Stimulated activated CD4-positive, alpha-beta T cell treated with anti-CD3 and anti-CD28 coated beads, Interleukin-4, amount 100 ng/mL, for 4 hours (primary cell): ENCODE measurements at places on chromosomes 7 and 10.
A peak's percentile ranks its signal among the peaks of the same experiment; 100 is the strongest.

DNA sequence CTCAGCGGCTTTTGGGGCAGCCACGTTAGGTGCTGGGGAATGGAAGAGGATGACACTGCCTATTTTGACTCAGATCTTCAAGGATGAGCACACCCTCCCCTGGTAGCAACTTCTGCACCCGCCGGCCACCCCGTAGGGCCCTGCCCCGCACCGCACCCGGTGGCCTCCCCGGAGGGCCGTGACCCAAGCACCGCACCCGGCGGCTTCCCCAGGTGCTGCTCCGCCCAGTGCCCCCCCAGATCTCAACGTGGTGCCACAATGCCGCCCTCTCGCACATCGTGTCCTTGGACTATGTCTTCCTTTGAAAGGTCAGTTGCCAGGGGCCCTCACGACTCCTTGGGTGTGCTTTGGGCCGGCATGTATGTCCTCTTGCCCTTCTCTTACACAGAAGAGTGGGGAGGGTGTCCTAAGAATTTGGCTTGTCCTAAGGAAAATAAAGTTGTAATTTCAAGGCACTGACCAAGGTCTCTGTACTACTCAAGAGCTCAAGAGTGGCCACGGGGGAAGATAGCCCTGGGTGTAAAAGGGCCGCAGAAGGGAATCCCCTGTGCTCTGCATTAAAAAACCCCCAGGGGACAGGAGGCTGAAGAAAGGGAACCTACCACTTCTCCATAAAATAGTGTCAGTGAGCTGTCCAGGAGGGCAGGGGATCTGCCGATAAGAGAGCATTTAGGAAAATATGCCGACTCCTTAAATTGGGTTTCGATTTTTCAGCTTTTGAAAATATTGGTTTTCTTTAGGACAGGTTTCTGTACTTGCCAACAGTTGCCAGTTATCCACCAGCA lies 1.6 kb upstream of the LANCL2 start:
- DNase-seq, result no peak

GRCh38 chr10:45034301-45034700 lies 33.6 kb downstream of the ZNF22 start:
- DNase-seq, result no peak

- no peak for DNase-seq
Measured at GRCh38 chr10:24469993-24470392, 253.7 kb downstream of the ARHGAP21 start.

DNA sequence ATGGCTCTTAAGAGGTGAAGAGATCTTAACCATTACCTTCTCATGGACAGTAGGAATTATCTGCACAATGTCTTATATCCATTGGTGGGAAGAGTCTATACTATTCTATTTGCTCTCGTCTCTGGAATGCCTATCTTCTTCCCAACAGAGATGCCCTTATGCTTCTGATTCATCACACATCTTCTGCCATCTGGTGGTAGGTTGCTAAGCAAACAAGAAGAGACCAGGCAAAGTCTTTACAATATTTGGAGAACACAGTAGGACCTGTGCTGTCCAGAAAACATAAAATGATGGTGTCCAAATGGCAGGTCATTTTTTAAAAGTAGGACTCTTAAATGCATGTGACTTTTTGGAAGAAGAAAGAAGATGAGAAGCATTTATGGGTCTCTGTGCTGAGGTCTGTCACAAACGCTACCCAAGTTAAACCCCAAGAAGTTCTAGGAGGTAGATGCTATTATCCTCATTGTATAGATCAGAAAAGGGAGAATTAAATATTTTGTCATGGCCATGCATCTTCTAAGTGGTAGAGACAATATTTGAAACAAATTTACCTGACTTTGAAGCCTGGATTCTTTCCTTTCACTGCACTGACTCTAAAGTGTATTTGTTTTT lies 67.8 kb upstream of the NXPH1 start:
- no peak for DNase-seq

DNA sequence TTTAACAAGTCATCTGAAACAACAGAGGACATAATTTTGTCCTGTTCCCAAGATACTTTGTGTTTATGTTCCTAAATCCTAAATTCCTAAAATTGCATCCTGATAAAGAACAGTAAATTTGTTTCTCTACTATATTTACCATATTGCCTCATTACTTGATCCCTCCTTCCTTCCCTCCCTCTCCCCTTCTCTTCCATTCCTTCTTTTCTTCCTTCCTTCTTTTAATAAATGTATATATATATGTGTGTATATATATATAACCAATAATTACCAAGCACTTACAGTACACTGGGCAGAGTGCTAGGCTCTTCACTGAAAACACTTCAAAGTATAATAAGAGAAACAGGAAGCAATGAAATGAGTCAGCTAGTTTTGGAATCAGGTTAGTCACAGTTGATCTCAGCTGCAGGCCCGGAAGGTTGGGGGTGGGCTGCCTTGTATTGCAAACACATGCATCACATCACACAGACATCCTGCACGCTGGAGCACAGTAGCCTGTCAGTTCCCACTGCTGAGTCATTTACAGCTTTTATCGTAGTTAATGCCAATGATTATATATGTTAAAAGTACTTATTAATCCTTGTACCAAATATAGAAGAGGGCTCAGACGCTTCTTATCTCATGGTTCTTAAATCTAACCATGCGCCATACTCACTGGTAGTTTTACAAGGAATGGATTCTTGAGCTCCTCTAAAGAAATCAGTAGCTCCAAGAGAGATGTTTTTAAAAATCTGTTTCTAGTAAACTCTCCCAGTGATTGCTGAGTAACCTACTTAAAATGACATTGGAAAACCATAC lies 551.7 kb downstream of the GRM8 start:
- peak; percentile 40 for DNase-seq

DNA sequence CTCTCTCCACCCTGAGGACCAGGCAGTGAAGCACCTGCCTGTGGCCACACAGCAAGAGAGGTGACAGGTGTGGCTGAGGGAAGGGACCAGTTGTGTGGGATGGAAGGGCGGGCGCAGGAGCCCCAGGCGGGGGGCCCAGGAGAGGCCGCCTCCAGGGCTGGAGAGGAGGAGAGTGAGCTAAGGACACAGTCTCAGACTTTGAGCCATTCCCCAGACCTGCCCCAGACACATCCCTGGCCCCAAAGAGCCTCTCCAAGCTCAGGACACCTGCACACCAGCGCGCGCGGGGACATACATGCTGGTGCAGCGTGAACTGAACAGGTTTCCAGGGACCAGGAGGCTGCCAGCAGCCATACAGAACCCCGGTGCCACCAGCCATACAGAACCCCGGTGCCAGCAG lies 237.3 kb downstream of the MAD1L1 start:
- DNase-seq, result no peak

- no peak for DNase-seq
Measured at GRCh38 chr7:98024075-98024474, 34.1 kb upstream of the OCM2 start.

DNA sequence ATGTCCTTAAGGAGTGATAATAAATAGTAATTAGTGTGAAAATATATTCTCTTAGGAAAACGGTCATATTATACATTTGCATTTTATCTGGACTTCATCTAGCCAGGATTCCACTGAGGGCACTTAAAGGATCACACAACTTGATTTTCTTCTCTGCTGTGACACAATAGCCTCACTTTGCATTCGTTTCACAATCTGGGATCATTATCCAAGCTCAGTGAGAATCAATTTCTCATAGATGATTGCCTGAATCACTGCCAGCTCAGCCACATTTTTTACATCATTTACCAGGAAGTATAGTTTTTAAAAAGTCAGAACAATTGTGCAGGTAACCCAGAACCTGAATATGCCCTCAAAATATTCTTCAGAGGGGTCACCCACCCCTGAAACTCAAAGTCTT lies 68.9 kb downstream of the PTPRZ1 start:
- no peak for DNase-seq

DNA sequence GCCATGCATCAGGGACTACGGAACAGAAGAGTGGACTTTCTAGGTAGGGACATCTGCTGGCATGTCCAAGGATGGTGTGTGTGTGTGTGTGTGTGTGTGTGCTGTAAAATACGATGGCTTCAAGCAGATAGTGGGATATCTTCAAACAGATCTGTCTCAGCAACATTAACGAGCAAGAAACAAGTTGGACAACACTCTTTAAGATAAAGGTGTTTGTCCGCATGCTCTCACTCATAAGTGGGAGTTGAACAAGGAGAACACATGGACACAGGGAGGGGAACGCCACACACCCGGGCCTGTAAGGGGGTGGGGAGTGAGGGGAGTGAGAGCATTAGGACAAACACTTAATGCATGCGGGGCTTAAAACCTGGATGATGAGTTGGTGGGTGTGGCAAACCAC lies 89.8 kb upstream of the AKR1E2 start:
- no peak for DNase-seq

GRCh38 chr7:29019896-29020295 lies 61.8 kb upstream of the TRIL start:
- DNase-seq, result no peak

GRCh38 chr10:101330631-101331225 lies 23.2 kb upstream of the BTRC start:
- DNase-seq, result no peak

GRCh38 chr10:84613336-84614021 lies 285.1 kb downstream of the CCSER2 start:
- no peak for DNase-seq

- no peak for DNase-seq
Measured at GRCh38 chr10:6786579-6787031, 206.5 kb upstream of the PRKCQ start.

GRCh38 chr7:1668396-1669063 lies 1.5 kb upstream of the ELFN1 start:
- DNase-seq, result no peak

DNA sequence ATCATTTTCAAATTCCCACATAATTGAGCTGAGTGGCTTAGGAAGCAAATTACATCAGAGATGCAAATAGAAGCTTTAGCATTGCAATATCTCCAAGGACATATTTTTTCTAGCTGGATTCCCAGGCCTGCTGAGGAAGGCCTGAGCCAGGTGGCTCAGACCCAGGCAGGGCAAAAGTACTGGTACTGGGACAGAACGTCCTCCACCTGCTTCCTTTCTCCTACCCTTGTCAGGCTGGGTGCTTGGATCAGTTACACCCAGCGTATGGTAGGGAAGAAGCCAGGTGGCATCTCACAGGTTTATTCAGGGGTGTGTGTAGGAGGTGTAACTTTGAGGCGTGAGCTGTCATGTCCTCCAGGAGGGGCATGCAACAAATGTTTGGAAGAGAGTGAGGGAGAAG lies 3.0 kb upstream of the PANK1 start:
- DNase-seq, result no peak

DNA sequence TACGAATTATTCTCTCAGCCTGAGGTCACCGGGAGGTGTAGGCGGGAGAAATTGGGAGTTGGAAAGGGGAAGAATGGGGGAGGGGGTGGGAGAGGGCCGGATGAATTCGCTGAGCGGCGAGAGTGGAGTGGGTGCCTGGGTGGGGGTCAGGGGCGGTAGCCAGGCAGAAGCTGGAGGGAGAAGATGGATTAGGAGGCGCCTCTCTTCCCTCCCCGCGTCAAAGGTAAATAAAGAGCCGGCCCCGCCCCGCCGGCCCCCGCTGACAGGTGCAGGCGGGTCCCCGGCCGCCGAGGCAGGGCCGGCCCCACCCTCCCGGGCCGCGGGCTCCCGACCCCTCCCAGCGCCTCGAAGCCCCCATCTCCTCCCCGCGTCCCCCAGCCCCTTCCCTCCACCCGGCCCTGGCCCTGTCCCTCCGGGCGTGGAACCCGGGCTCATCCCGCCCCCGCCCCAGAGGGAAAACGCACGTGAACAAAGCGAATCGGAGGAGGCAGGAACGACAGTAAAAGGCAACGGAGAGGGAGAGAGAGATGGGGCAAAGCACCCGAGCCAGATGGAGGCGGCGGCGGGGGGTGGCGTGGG lies 872 bp downstream of the FAM131B start:
- DNase-seq, result no peak

- no peak for DNase-seq
Measured at GRCh38 chr10:87706731-87707130, 47.1 kb downstream of the PAPSS2 start.

DNA sequence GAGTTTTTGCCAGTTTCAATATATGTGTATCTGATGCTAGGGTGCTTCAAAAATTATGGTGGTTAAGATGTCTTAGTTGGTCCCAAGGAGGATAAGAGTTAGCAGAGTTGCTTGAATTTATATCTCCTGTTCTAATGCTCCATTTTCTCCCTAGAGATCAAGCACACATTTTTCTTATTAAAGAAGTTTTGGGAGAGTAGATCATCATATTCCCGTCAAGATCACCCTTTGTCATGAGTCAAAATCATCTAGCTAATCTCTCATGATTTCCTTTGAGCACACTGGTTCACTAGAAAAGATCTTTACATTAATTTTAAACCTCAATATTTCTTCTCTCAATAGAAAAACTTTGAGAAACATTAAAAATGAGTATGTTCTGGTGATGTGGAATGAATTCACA lies 429.9 kb upstream of the SEMA3A start:
- DNase-seq, result no peak

DNA sequence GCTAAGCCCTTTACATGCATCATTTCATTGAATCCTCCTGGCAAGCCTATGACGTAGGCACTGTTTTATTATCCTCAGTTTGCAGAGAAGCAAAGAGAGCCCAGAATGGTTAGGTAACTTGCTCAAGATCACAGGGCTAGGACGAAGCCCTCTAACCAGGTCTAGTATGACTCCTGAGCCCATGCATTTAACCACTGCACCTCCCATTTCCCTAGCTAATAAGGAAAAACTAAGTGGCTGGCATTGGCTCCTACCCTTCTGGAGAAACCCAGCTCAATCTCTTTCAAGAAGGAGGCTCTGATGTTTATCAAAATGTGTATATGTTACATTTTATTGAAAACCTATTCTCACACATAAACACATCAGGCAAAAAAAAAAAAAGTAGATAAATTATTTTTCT lies 19.8 kb downstream of the MYOF start:
- no peak for DNase-seq

- DNase-seq, result no peak
Measured at GRCh38 chr10:110845756-110846620, 25.7 kb upstream of the PDCD4 start.

DNA sequence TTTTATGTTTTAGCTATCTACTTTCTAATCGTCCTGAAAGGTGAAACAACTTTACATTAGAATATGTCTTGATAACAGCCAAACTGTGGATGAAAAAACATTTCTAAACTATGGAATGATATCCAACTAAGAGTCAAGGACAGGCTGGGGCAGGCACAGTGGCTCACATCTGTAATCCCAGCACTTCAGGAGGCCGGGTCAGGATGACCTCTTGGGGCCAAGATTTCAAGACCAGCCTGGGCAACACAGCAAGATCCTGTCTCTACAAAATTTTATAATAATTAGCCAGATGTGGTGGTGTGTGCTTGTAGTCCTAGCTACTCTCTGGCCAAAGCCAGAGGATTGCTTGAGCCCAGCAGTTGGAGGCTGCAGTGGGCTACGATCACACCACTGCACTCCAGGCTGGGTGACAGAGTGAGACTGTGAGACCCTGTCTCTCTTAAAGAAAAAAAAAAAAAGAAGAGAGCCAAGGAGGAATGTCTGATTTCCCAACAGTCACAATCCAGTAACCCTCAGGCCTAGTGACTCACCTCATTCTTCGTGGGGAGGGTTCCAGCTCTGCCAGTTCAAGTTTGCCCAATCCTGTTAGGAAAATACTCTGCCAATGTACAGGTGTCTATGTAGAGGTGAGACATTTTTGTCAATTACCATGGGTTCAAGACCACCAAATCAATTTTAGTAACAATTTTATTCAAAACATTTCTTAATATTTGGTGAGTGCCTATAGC lies 14.6 kb upstream of the FZD1 start:
- DNase-seq, result no peak

- no peak for DNase-seq
Measured at GRCh38 chr7:21999896-22000295, 54.2 kb upstream of the CDCA7L start.
